Fibroblast of skin of left quadriceps (primary cell): ENCODE measurements at places on chromosomes 6 and 20.

DNA sequence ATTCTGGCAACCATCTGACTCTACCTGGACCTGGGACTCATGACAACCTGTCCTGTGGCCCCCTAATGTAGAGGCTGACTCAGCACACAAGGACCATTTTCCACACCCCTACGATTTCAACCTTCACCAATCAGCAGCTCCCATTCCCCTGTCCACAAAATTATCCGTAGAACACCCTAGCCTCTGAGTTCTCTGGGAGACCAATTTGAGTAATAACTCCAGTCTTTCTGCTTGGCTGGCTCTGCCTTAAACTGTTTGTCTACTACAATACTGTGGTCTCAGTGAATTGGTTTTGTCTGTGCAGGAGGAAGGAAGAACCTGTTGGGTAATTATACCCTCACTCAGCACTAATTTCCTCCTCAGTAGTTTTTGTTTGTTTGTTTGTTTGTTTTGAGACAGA is 99.3 kb upstream of the MRPS10 start:
- DNase-seq: no peak

GRCh38 chr20:60652046-60652445 is 600.0 kb upstream of the CDH4 start:
- no peak for DNase-seq

DNA sequence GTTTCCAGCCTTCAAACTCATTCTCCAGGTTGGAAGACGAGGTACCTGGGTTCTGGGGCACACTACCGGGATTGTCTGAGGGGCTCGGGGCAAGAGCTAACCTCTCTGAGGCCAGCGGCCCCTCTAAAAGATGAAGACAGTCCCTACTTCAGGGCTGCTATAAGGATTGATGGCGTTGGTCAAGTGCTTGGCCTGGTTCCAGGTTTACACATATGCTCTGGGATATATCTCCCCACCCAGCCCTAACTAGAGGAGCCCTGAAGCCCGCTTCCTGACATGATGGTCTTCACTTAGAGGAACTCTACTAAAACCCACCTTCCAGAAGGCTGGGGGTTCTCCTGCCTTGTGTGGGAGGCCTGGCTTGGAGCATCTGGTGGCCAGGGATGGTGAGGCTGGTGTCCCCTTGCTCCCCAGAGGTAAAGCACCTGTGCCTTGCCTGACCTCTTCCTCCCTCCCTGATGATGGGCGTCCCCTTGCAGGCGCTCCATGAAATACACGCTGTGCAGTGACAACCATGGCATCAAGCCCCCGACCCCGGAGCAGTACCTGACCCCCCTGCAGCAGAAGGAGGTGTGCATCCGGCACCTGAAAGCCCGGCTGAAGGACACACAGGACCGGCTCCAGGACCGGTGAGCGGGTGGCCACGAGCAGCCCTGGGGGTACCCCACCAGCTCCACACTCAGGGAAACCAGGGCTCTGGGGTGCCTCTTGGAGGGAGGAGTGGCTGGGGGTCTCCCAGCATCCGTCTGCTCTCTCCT is 28.7 kb downstream of the SDCBP2 start:
- DNase-seq: no peak

- DNase-seq: no peak
Measured at GRCh38 chr6:149212206-149212605, 105.3 kb upstream of the TAB2 start.

- DNase-seq: peak; percentile 63
Measured at GRCh38 chr6:80182308-80182707, 75.8 kb downstream of the BCKDHB start.

- DNase-seq: no peak
Measured at GRCh38 chr6:104521176-104521575, 338.5 kb downstream of the HACE1 start.

GRCh38 chr20:43383026-43383795 is 74.5 kb upstream of the SRSF6 start:
- DNase-seq: no peak

DNA sequence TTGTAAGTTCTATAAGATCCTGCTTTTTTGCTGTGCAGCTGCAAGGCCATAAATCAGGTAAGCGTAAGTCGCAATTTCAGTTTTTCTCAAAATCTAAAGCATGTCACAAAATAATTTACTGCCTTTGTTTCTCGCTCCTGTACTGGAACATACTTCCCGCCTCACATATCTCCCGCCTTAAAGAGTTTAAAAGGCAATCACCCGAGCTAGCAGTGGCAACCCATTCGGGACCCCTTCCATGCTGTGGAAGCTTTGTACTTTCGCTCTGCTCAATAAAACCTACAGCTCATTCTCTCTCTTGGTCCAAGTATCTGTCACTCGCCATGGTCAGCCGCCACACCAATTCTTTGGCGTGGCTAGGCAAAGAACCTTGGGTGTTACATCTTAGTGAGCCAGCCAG is 34.0 kb downstream of the CEP85L start:
- DNase-seq: no peak

GRCh38 chr6:74742793-74743508 is 462.9 kb downstream of the COL12A1 start:
- no peak for DNase-seq

- DNase-seq: peak; percentile 55
Measured at GRCh38 chr6:329888-330691, 37.8 kb downstream of the DUSP22 start.

DNA sequence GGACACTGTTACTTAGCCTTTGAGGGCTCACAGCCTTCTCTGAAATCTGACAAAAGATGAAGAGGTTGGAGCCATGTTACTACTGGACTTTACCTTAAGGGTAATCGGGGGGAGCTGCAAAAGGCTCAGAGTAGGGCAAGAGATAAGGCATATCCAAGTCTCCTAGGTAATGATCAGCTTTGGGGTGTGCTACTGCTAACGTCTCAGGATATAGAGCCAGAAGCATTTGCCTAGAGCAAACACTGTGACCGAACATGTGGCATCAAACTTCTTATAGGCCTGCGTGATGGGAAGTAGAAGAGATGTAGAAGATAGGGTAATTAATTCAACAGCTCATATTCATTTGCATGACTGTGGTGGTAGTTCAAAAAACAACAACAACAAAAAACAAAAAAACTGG is 11.1 kb downstream of the UBE2V1 start:
- DNase-seq: no peak

- DNase-seq: peak; percentile 90
Measured at GRCh38 chr6:155062866-155063341, 67.8 kb downstream of the TIAM2 start.
